Skeletal muscle cell (primary cell): ENCODE measurements at places on chromosomes 3 and 15.

- DNase-seq = peak; percentile 25
Observed at GRCh38 chr3:44323341-44323955, 15.1 kb upstream of the TCAIM start.

DNA sequence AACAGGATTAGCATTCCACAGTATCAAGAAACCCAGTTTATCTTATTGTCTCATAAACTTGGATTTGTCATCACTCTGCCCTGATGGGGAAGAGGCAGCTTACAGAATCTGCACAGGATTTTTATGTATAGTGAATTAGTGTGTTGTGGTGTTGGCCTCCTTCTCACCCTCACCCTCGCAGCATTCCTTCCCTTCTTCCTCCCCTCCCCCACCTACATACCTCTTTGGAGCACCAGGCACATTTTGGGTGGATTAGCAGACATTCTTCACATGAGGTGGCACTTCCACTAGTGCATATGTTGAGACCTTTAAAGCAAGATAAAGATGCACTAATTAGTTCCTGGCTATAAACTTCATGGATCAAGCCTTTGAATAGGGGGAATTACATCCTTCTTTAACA, 13.9 kb downstream of the ITGB5 start:
- no peak for DNase-seq

DNA sequence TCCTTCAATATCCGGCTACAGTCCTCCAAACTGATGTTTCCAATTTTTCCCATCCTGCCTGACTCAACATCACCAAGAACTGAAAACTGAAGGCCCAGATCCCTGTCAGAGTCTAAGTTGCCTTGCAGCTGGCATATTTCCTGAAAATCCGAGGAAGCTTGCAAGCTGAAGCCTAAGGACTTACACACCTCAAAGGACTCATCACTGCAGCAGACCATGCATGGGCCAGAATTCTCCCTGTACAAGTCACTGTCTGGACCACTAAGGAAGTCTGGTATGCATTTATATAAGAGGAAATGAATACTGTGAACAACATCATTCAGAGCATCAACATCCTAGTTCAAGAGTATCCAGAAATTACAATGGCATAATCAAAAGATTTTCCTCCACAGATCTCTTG, 548.8 kb upstream of the MDFIC2 start:
- DNase-seq = peak; percentile 74

DNA sequence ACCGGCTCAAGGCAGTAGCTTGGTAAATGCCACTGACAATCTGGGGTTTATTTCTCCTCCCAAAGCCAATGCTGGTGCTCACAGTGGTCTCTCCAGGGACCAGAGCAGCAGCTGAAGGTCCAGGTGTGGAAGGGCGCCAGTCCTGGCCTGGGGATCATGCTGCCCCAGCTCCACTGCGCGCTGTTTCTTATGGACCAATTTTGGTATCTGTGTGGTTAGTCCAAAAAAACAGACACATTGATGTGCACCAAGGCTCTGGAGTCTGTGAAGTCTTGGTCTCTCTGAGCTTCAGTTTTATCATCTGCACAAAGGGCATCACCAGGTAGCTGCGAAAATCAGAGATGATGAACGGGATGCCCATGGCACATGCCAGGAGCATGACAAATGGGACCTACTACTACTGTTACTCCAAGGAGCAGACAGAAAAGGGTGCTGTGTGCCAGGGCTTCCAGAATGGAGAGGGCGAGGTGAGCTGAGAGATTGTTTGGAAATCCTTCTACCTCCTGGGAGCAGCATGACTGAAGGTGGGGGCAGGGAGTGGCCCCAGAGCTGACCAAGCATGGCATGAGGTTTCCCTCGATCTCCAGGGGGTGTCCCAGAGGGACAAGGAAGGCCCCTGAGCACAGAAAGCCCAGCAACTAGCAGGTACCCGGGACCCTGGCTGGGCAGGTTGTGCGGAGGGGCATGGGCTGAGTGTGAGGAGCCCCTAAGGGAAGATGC, 134.3 kb upstream of the PRR20G start:
- DNase-seq = no peak

GRCh38 chr3:54021071-54021470, 101.3 kb upstream of the CACNA2D3 start:
- no peak for DNase-seq

GRCh38 chr15:72197460-72198355, at the start of gene GRAMD2A:
TSS of gene GRAMD2A (minus strand) at chr15:72197787.
- DNase-seq = no peak

- DNase-seq = no peak
Observed at GRCh38 chr3:187375581-187375980, 7.4 kb downstream of the RTP4 start.

DNA sequence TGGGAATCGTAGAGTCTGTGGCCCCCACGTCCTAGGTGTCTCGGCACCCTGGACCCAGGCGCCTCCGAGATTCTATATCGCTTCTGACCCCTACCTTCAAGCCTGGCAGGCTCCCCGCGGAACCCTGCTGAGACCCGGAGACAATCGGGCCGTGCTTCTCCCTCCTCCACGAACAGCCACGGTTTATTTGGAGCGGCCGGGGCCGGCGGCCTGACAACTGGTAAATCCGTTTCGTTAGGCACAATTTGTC, 1.4 kb downstream of the GATA2 start:
- no peak for DNase-seq

DNA sequence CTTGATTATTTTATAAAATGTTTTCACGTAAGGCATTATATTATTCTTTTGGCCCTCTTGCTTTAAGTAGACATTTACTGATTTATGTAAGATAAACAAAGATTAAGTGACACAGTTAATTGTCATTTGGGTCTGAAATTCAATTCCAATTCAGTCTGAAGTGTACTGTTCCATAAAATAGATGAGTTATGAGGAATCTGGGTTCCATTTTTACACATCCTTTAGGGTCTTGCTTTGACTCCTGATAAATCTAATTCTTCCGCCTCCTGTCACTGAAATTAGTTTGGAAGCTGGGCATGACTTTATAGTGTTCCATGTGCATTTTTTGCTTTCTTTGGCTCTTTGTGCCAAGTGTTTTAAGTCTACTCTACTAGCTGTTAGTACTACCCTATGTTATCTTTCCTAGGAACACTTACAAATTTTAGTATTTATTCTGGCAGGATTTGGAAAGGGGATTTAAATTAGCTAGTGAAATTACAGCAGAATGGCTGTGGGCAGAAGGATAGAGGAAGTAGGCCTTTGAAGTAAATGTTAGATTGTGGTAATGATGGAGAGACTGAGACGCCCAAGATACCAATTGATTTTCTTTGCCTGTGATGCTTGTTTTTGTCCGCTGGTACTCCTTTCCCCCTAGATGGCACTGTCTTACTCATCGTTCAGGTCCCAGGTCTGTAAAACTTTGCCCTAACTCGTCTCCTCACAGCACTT, 14.3 kb downstream of the ARL8B start:
- no peak for DNase-seq

- no peak for DNase-seq
Observed at GRCh38 chr3:119359476-119360326, 65.5 kb downstream of the ARHGAP31 start.

DNA sequence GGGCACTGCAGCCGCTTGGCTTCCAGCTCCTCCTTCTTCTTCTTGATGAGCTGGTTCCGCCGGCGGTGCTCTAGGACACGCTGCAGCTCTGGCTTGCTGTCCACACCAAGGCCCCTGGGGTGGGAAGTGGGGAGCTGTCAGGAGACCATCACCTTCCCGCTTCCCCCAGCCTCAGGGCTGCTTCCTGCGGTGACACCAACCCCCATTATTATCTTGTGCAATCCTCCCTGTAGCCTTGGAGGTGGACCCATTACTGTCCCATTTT, 10.0 kb downstream of the FAM107A start:
- DNase-seq = no peak

DNA sequence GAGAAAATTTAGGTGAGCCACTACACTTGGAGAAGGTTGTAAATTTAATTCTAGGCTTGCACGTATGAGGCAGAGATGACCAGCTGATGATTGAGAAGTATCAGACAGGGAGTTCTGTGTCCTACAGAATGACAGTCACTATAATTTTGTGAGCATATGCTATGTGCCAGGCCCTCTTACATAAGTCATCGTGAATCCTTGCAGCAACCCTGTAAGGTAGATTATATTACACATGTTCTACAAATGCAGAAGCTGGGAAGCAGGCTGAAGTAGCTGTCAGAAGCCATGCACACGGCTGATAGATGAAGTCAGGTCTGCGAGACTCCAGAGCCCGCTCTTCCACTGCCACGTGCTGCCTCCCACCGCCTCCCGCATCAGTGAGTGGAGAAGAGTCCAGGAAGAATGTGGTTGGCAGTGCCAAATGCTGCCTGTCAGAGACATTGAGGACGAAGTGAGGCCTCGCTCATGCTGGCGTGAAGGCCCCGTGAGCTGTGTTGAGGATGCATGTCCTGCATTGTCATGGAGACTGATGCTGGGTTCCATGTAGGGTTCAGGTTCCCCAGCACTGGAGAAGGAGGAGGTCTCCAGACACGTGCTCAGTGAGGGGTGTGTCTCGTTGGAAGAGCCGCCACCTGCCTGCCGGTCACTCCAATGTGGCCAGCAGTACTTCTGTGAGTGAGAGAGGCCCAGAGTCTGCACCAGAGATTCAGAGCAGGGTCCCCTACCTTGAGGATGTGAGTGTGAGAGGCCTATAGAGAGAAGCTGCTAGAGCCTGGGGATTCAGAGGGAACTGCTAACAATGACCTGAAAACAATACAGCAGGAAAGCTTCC, 123.3 kb upstream of the PLXNA1 start:
- DNase-seq = no peak

- DNase-seq = no peak
Observed at GRCh38 chr3:139111392-139112229, 66.9 kb upstream of the PRR23C start.
